ENCODE measurements at places on chromosomes 3 and 15.
A peak's percentile ranks its signal among the peaks of the same experiment; 100 is the strongest.

- DNase-seq, result no peak
Observed at GRCh38 chr3:3110749-3111361, 681 bp upstream of the IL5RA start.

GRCh38 chr15:38308797-38309196, 56.2 kb downstream of the SPRED1 start:
- DNase-seq, result no peak

DNA sequence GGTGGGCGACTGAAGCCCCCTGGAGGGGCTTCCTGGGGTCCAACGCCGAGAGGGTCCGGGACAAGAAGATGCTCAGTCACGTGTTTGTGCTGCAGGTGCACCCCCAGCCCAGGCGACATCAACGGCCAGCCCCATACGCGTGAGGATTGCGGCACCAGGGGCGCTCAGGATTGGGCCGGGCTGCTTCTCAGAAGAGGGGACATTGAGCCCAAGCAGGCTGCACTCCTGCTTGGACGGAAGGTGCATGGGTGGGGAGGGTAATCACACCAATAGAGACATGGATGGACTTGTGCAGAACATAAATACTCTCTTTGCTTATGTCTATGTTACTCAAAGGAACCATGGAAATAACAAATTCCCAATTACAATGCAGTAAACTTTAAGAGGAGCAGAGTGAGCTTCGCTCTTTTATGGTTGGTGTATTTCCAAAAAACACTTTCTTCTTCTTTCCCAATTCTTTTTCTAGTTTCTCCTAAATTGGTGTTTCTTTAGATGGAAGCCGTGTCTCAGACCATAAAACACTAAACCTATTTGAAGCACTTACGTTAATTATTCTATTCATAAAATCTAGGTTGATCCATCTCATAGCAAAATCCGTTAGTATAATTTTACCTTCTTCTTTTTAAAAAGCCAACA, 182.7 kb downstream of the GOLGA6L6 start:
- no peak for DNase-seq

DNA sequence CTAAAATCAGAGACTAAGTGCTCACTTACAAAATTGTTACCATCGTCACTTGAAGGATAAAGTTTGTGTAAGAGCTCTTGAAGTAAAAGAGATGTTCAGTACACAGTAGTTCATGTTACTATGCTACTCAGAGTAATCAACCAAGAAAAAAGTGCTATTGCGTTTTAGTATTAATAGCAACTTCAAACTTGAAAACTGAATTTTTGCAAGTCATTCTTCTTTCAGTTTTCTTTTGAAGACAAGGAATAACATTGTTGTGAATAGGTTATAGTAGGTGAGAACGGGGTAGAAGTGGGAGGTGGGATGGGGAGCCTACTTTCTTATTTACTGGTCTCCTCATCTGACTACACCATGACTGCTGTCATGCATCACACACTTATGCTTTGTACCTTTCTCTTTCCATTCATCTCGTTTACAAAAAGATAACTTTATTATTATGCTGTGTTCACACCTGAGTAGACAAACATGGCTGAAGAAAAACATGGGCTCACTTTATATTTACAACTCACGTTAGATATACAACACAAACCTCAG, 39.3 kb upstream of the P3H2 start:
- no peak for DNase-seq

GRCh38 chr15:63332367-63333124, 49.1 kb downstream of the CA12 start:
- peak; percentile 84 for DNase-seq

GRCh38 chr15:75661756-75662140, 14.0 kb downstream of the SNX33 start:
- no peak for DNase-seq

- DNase-seq, result no peak
Observed at GRCh38 chr3:13504161-13504831, 24.2 kb downstream of the HDAC11 start.

GRCh38 chr3:189557824-189558223, 73.4 kb upstream of the TP63 start:
- no peak for DNase-seq

DNA sequence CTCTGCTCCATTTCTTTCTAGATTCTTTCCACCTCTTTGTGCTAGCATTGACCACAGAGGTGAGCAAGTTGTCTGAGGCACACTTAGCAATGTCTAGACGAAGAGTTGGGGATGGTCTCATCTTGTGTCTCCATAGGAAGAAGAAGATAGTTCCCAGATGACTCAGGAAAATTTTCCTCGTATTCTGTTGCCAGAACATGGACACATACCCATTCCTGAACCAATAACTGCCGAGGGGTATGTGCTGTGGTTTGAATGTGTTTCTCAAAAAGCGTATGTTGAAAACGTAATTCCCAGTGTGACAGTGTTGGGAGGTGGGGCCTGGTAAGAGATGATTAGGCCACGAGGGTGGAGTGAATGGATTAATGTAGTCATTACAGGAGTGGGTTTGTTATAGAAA, 107.5 kb upstream of the GALNT15 start:
- no peak for DNase-seq

- DNase-seq, result no peak
Observed at GRCh38 chr3:10733297-10733696, 82.7 kb upstream of the SLC6A11 start.

DNA sequence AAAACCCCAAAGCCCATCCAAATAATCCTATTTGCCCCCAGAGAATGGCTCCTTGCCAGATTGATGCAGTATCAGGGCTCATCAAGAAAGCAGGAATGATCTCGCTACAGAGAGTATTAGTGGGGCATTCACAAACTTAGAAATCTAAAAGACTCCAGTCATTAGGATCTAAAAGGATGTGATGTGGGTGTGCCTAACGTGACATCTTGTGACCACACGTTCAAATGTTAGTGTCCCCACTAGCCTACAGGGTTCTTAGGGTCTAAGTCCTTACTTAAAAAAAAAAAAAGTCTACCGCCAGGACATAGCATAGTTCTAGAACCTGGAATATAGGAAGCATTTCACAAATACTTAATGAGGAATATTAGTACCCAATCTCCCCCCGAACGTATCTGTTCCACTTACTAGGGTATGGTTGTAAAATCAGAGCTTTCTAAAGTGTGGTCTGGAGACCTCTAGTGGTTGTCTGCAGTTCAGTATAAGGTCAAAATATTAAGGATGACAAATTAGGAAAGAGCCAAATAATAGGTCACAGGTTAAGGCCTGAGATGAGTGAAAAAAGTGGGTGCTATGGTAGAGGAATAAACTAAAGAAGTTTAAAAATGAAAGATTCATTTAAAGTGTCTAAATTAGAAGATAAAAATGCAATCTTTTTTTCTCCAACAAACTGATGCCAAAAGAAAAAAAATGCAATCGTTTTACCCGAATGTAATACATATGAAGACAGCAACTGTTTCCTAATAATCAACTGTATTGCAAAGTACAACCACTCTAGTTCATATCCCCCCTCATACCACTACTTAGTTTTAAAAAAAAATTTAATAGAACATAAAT, 4.2 kb upstream of the CHRM5 start:
- DNase-seq, result no peak

GRCh38 chr3:126548556-126549466, 9.9 kb downstream of the C3orf22 start:
- no peak for DNase-seq

DNA sequence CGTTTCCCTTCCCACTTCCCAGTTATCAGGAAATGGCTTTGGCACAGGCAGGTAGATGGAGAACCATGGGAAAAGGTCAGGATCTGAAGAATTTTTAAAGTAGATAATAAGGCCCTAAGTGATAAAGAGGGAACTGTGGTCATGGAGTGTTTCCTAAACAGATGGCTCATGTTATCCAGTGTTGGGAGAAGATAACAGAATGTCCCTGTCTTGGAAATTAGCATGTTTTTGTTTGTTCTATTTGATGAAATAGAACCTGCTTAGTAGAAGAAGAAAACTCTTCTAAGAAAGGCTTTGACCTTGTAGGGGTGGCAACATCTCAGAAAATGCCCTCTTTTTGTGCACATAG, 8.8 kb downstream of the LRRC3B start:
- no peak for DNase-seq

GRCh38 chr3:152969557-152970300, 134.8 kb downstream of the P2RY1 start:
- peak; percentile 54 for DNase-seq

GRCh38 chr3:3071136-3071535, 39.0 kb downstream of the IL5RA start:
- DNase-seq, result no peak

Data from epithelial cell of prostate (primary cell).